ENCODE measurements at places on chromosomes 5 and 9.

DNA sequence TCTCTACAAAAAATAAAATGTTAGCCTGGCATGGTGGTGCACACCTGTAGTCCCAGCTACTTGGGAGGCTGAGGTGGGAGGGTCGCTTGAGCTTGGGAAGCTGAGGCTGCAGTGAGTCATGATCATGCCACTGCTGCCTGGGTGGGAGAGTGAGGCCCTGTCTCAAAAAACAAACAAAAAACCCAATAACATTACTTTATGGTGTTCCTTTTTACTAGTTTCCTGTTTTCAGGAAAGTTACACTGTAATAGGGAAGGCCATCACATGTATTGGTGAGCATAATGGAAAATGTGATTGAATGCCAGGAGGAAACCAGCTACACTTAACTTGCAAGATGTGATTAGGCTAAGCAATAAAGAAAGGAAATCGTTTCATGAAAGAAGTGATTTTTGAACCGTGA, 42.7 kb downstream of the SV2C start:
- DNase-seq, result no peak

GRCh38 chr9:98502311-98502975, 206.3 kb downstream of the GABBR2 start:
- no peak for DNase-seq

DNA sequence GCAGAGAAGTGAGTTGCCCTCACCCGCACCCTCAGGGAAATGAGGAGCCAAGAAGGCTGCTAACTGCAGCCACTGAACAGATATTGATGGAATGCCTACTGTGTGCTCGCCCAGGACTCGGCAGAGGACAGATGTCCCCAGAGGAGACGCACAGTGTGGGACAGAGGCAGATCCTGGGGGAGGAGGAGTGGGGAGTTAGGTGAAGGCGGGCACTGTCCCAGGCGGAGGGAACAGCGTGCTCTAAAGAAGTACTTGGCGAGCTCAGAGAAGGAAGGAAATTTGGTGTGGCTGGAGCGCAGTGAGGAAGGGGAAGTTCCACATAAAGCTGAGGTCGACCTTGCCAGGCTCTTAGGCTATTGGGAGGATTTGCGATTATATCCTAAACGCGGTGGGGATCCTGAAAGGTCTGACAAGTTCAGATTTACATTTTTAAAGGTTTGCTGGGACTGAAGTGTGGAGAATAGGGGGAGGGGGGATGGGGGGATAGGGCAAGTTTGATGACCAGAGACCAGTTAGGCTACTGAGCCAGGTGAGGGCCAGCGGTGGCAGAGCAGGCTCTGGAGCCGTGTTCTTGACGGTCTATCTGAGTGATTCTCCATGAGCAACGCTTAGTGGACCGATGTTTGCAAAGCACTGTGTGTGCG, 23.6 kb upstream of the CERCAM start:
- no peak for DNase-seq

DNA sequence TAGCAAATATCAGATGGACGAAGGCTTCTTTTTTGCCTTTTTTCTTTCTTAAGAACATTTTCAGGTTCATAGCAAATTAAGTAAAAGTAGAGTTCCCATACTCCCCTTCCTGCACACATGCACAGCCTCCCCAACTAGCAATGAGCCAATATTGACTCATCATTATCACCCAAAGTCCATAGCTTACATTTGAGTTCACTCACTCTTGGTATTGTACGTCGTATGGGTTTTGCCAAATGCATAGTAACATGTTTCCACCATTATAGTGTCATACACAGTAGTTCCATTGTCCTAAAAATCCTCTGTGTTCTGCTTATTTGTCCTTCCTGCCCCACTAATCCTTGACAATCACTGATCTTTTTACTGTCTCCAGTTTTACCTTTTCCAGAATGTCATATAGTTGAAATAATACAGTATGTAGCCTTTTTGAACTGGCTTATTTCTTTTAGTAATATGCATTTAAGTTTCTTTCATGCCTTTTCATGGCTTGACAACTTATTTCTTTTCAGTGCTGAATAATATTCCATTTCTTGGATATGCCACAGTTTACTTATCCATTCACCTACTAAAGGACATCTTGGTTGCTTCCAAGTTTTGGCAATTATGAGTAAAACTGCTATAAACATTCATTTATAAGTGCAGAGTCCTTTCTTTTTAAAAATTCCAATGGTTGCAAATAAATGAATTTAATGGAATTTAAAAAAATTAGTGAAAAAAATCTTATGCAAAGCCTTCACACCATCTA, 242.1 kb downstream of the ISL1 start:
- DNase-seq, result no peak

GRCh38 chr5:114335391-114335790, 26.5 kb upstream of the KCNN2 start:
- no peak for DNase-seq

- DNase-seq, result no peak
Observed at GRCh38 chr5:14316471-14316870, 173.3 kb downstream of the TRIO start.

GRCh38 chr9:119763260-119763659, 394.0 kb upstream of the BRINP1 start:
- no peak for DNase-seq
